ENCODE measurements at places on chromosomes 11 and 22.

- DNase-seq = no peak
Observed at GRCh38 chr11:613369-613968, 2.3 kb downstream of the IRF7 start.

DNA sequence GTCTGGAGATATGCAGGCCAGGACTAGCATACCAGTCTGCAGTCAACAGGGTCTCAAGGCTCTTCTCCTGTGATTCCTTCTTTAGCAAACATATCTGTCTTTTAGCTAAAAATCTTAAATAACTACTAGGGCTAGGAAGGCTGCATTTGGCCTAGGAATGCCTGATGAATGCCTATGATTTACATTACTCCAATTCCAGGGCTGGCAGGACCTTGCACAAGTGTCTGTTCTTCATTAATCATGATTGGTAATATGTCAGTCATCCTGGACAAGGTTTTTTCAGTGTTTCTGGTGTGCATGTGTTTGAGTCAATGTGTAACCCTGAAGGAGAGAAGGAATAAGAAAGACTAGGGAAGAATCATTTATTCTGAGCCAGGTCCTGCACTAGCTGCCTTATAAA, 280.5 kb upstream of the NARS2 start:
- DNase-seq = no peak

GRCh38 chr22:38989466-38989865, 7.3 kb downstream of the APOBEC3B start:
- DNase-seq = no peak

GRCh38 chr22:30261134-30261533, 5.5 kb downstream of the OSM start:
- DNase-seq = no peak

DNA sequence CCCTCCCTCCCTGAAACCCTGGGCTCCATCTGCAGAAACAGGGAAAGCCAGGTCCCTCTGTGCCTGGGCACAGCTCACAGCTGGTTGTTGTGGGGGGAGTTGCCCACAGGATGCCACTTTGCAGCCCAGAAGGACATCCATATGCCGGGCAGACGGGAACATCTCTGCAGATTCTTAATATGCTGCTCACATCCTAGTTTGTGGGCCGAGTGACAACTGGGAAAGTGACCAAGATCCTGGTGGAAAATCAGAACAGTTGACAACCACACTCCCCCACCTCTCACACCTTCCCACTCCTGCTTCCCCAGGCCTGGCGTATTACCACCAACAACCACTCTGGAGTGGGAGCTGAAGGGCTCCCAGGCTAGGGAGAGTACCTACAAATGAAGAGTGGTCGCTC, 7.3 kb upstream of the SCGB1A1 start:
- no peak for DNase-seq

DNA sequence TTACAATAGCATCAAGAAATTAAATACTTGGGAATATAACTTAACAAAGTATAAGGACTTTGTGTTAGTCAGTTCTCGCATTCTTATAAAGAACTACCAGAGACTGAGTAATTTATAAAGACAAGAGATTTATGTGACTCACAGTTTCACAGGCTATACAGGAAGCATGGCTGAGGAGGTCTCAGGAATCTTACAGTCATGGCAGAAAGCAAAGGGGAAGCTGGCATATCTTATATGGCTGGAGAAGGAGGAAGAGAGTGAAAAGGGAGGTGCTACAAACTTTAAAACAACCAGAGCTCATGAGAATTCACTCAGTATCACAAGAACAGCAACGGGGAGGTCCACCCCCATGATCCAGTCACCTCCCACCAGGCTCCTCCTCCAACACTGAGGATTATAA, 32.0 kb upstream of the CCDC134 start:
- no peak for DNase-seq

DNA sequence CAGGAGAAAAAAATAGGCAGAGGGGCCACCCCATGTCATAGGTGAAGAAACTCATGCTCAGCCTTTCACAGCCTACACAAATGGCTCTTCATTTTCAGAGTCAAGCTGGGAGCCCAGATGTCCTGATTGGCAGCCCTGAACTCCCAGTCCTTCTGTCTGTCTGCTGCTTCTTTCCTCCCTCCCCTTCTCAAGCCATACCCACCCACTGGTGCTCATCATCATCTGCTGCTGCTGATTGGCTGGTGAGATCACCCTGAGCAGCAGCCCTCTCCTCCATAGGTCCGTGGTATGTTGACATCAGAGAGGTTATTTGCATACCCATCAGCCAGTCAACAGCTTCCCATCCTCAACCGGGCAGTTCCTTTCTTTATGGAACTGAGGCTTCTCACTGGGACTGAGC, 46.1 kb upstream of the PRDM11 start:
- no peak for DNase-seq

GRCh38 chr22:29070490-29070889, 2.3 kb upstream of the KREMEN1 start:
- DNase-seq = no peak

DNA sequence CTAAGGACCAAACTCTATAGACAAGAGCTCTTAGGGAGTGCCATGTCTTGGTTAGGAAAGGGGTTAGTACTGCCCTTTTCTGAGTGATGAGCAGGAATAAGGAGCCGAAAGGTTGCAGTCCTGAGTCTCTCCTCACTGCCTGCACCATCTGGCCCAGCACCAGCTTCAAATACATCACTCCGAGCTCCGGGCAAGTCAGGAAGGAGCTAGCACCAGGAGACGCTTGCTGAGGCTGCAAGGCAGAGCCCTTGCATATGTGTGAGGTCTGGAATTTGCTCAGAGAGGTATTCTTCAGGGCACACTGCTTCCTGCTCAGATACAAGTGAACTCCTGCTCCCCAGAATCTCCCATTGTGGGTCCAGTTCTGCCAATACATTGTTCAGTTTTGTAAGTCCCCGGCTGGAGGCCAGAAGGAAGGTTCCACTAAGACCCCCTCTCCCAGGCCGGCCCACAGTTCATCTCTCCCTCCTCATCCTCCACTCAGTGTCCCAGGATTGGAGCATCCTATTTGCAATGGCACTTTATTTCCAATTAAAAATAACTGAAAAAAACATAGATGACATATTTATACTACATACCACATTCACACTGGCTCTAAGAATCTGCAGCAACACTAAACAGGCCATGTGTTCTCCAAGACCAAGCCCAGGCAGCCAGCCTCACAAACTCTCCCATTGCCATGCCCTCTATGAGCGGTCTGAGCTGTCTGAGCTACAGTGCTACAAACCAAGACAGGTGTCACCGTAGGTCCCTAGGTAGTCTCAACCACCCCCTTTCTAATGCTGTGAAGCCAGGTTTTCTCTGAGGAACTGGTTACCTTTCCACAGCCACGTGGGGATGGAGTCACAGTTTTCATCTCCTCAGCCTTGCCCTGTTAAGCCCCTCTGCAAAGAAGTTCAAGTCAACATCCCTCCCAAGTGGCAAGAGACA, 55.1 kb upstream of the SPATA19 start:
- no peak for DNase-seq

- no peak for DNase-seq
Observed at GRCh38 chr11:35330156-35330889, 89.0 kb downstream of the SLC1A2 start.

- DNase-seq = peak; percentile 4
Observed at GRCh38 chr11:34105957-34106504, 602 bp downstream of the NAT10 start.

DNA sequence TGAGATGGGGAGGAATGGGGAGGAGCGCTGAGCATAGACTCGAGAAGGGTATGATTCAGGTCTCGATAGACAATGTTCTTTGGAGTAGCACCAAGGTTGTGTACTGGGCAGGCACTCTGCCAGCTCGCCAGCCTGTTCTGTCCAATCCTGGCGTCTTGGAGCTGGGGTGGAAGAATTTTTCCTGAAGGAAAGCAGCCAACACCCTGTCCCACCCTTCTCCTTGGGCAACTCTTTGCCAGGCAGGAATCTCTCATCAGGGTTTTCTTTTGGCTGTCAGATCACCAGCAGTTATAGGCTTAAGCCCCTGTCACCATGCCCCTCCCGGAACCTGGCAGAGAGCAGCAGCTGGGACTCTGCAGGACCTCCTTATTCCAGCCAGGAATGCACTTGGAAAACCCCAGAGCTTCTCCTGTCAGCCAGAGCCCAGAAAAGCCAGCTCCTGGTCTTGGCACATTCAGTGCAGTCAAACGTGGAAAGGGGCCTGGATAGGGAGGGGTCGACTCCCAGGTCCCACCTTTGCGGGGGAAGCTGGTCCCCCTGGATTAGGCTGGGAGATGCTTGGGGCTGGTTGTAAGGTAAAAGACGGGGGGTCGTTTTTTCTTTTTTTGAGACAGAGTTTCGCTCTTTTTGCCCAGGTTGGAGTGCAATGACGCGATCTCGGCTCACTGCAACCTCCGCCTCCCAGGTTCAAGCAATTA, 14.4 kb upstream of the SPTBN2 start:
- DNase-seq = no peak

- no peak for DNase-seq
Observed at GRCh38 chr11:8055091-8055835, 25.7 kb upstream of the TUB start.

- peak; percentile 90 for DNase-seq
Observed at GRCh38 chr11:86955361-86956120, at the start of gene FZD4. TSS of gene FZD4 (minus strand) at chr11:86955395. CDS start at chr11:86955085, 310 bp downstream.

- no peak for DNase-seq
Observed at GRCh38 chr11:74611369-74611861, 19.0 kb downstream of the POLD3 start.

DNA sequence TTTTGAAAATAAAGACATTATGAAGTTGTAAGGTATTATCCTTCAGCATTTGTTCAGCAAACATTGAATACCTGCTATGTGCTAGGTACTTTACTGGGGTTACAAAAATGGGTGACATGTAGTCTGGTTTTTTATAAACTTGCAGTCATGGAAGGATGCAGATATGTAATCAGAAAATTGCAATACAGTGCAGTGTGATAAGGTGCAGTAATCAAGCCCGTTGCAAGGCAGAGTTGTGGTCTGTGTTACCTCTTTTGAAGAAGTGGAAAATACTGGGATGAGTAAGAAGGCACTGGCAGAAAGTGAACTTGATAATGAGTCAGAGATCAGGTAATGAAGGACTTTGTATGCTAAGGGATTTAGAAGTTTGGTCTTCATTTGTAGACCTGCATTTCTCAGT, 8.1 kb downstream of the FBXO7 start:
- no peak for DNase-seq

Data from left kidney (tissue), 8 donors.